Breast epithelium (tissue), 4 donors: ENCODE measurements at places on chromosomes 12 and 14.

DNA sequence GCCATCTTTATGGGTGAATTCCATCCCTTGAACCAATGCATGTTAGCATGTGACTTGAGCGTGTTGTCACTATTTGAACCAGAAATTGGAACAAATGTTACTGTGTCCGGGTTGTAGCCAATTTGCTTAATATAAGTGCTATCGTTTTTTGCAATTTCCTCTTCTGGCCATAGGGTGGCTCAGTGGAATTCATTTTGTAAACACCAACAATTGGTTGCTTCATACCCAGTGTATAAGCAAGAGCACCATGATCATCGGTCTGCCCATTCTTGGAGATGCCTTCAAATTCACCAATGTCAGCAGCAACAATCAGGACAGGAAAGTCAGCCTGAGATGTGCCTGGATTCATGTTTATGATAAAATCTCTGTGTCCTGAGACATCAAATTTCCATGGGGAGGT is 5.0 kb upstream of the NEDD1 start:
- no peak for DNase-seq

DNA sequence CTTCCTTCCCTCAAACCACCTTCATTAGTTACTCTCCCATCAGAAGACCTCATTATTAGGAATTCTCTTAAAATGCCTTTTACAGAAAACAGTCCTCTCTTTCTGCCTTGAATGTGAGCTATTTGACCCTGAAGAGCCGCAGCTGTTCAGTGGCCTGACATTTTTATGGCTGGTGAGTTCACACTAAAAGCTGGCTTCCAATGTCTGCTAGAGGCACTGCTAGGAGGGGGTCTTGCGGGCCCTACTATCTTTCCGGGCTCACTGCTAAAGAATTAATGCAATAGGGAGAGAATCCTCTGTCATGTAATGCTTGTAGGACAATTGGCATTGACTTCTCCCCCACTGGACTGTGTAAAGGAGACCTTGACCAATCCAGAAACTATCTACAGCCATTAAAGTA is 87.7 kb downstream of the GPR135 start:
- no peak for DNase-seq

DNA sequence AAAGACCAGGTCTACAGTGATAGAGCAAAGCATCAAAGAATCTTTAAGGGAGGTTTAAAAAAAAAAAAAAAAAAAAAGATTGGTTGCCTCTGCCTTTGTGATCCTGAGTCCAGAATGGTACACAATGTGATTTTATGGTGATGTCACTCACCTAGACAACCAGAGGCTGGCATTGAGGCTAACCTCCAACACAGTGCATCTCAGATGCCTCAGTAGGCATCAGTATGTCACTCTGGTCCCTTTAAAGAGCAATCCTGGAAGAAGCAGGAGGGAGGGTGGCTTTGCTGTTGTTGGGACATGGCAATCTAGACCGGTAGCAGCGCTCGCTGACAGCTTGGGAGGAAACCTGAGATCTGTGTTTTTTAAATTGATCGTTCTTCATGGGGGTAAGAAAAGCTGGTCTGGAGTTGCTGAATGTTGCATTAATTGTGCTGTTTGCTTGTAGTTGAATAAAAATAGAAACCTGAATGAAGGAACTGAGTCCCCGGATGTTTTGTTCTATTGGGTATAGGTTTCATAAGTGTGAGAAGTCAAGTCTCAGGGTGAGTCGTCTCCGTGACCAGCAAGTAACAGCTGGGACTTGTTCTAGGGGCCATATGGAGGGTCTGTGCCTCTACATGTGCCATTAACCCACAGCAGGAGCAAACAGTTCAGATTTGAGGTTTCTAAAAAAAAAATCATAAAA is 9.3 kb downstream of the PEBP1 start:
- DNase-seq = no peak

- no peak for DNase-seq
Measured at GRCh38 chr12:14836336-14837210, 6.8 kb downstream of the ART4 start.

- DNase-seq = no peak
Measured at GRCh38 chr14:59695198-59695597, 118.6 kb upstream of the CCDC175 start.

DNA sequence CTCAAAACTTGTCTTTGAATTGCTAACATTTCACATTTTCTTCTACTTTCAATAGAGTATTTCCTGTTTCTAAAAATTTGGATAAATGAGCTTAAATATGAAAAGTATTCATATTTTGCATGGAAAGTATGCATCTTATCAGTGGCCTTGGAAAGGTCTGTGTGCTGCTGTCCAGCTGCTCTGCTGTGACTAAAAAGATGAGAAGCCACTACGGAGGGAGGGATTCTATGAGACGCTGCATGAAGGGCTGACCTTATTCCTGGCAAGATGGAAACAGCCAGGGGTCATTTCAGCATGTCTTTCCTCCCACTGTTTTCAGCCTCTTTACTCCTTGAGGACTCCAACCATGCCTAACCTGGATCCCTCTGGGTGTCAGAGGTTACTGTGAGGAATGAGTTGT is 13.0 kb downstream of the PIWIL1 start:
- no peak for DNase-seq

- DNase-seq = no peak
Measured at GRCh38 chr12:132012919-132013568, 63.3 kb downstream of the EP400 start.

GRCh38 chr12:71449373-71450070 is 9.9 kb downstream of the LGR5 start:
- no peak for DNase-seq

DNA sequence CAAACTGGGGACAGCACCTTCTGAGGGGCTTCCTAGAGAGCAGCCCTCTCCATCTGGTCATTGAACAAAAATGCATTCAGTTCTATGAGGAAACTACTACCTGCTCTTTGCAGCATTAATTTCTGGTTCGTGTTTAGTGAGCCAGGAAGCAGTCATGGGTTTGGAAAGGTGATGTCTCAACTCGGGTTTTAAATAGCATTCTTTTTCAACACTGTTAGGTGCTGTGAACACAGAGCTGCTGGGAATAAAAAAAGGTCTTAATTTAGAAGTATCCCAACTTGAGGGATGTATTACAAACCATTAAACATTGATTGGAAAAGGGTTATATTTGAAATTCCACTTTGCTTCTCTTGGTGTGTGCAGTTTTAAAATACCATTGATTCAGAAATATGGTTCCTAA is 9.3 kb downstream of the MYO1H start:
- no peak for DNase-seq

GRCh38 chr12:2300168-2300567 is 247.4 kb downstream of the CACNA1C start:
- DNase-seq = no peak

- DNase-seq = no peak
Measured at GRCh38 chr14:63480599-63480998, 62.6 kb downstream of the PPP2R5E start.

DNA sequence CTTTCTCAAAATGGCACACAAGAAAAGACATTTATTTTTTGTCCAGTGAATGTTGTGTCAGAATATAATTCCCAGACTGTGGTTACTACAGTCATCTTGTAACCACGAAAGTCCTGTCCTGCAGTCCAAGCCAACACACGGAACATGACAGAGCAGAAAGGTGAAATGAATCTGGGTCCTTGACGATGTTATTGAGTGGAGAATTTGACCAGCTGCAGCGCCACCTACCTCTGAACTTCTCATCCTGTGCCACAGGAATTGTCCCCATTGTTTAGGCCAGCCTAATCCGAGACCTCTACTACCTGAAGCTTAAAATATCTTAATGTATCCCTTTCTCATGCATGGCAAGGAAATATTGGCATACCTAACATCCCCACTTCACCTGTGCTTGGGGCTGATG is 64.1 kb upstream of the OTX2 start:
- no peak for DNase-seq

DNA sequence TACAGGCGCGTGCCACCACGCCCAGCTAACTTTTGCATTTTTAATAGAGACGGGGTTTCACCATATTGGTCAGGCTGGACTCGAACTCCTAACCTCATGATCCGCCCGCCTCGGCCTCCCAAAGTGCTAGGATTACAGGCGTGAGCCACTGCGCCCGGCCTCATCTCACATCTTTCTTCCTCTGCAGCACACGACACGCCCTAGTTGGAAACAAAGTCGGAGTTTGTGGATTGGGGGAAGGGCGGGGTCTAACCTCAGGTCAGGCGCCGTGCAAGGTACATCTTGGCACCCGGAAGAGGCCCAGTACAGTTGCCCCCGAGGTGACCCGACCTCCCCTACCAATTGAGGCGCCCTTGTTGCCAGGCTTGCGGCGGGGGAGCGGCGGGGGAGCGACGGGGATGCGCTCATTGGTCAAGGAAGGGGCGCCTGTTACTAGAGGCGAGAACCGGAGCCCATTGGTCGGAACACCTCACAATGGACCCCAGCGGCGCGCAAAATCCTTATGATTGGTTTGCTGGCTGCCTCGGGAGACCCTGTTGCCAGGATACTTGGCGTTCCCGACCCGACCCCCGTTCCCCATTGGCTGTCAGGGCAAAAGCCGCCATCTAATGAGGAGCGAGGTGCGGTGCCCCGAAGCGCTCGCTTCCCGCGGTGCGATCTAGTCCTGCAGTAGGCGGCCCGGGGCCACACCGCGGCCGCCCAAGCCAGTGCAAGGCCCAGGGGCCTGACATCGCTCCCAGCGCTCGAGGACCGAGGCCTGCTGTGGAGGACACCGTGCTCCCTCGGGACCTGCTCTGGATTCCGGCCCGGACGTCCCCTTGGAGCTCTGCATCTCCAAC is at the start of gene REC8:
Gene REC8, plus strand, starts transcription at position 659 of the 839 bp plus-strand sequence. CDS start 473 bp downstream, outside the sequence.
- no peak for DNase-seq

GRCh38 chr12:108995370-108995992 is 25.4 kb downstream of the SVOP start:
- no peak for DNase-seq

DNA sequence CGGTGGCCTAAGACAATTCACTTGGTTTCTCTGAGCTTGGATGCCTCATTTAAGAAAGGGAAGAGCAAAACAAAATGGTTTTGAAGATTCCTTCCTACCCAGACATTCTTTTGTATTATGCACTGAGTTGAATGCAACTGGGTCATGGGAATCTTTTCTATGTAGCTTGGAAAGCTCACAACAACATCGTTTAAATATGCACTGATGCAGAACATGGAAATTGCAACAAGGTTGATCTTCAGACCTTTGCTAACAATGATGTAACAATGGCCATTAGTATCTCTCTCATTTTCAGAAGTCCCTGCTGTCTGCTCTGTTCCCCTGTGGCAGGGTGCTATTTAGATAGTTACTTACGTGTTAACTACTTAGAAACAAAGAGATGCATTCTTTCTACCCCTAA is 30.1 kb upstream of the IGF1 start:
- no peak for DNase-seq

DNA sequence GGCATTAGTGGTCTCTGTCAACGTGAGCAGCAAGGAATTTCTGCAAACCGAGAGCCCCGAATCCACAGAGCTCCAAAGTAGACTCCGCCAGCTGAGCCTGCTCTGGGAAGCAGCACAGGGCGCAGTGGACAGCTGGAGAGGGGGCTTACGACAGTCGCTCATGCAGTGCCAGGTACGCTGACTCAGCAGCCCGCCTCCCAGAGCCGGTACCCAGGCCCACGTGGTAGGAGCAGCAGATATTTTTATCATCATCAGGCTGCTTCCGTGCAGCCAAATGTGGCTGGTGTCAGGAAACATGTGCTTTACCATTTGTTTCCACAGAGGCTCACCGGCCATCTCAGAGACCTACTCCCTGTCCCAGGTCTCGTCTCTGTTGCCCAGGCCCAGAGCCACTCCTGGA is 73.7 kb downstream of the ESR2 start:
- no peak for DNase-seq

- DNase-seq = no peak
Measured at GRCh38 chr12:24840046-24840800, 108.7 kb downstream of the BCAT1 start.

DNA sequence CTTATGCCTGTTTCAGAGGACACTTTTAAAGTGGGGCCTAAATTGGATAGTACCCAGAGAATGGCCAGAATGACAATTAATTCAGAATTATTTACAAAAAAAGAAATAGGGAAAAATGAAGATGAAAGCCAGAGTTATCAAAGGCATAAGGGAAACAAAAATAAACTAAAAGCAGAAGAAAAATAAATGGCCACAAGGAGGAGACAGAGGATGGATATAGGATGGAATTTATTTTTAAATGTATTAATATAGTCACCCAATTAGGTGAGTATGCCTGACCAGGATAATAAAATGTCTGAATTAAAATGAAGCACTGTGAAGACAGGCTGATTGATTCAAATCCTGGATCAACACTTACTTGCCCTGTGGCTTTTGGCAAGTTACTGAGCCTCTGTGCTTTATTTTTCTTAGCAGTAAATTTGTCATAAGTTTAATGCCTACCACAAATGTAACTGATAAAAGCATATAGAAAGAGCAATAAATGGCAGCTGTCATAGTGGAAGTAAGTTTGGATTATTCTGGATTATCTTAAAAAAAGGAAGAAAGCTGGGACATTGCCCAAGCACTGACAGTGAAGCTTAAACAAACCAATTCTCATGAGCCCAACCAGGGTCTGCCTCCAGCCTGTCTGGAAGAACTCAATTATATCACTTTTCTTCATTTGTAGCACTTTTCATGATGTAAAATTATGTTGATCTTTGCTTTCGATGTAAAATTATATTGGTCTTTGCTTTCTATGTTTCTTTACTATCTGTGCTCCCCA is 3.5 kb downstream of the CLEC9A start:
- no peak for DNase-seq

DNA sequence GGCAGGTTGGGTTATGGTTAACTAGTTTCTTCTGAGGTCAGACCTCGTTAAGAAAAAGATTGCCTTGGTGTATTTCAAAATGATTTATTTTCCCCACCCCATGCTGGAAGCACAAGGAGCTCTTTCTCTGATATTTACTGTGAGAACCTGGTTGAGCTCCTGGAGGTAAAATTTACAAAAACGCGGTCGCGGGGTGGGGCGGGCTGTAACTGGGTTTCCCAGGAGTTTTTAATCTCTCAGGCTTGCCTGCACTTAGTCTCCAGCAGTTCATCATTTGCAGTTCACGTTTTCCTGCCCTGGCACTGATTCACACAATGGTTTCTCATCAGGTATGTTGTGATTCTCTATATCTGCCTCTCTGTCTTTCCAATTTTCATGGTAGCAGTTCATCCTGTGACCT is 67.9 kb upstream of the PDE3A start:
- no peak for DNase-seq

- DNase-seq = no peak
Measured at GRCh38 chr14:69595336-69595735, 16.1 kb upstream of the SUSD6 start.

DNA sequence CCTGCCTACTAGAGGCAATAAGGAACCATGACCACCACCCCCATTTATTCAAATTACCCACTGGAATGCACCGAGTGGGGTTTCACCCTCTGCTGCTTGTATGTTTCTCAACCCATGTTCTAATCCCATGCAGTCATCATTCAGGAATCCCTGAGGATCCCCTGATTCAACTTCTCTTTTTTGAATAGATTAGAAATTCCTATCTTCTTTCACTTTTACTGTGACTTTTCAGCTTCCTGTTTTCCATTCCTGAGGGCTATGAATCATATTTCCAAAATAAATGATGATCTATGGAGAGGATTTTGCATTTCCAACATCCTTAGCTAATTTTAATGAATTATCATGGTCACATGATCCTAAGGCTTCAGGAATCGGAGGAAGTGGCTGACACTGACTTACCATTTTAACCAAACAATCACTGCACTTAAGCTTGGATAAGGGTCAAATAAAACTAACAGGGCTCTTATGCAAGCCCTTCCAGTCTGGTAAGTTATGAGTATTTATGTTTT is 19.4 kb upstream of the P2RX4 start:
- no peak for DNase-seq
